ENCODE measurements at places on chromosomes 1 and 21. TPM values are rescaled to one million over a fixed set of nuclear protein-coding genes. Genes with fewer than 3 reads are reported as not detected.
A peak's percentile ranks its signal among the peaks of the same experiment; 100 is the strongest.

DNA sequence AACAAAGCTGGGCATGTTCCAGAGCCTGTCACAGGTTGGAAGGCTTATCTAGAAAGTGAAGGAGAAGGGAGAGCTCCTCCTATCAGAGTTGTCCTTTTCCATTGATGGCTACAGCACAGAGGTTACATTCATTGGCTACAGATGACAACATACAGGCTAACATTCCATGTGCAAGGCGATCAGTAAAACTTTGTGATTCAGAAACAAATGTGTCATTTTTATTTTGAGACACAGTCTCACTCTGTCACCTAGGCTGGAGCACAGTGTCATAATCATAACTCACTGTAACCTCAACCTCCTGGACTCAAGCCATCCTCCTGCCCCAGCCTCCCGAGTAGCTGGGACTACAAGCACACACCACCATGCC lies 32.6 kb downstream of the TRIM67 start:
- DNase-seq, result no peak

DNA sequence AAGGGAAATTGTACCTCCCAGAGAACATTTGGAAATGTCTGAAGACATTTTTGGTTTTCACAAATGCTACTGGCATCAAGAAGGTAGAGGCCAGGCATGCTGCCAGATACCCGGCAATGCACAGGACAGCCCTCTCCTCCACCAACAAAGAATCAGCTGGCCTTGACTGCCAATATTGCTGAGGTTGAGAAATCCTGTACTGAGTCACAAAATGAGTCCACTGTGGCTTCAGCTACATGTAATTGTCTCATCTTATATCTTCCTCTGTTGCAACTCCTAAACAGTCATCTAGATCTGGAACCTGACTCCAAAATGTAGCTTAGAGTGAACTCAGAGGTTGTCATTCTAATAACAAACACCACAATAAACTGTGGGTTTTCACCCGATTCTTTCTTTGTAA lies 327.5 kb upstream of the POGK start:
- DNase-seq, result no peak

The MPZ gene
- 4,832 TPM for total RNA-seq

- DNase-seq, result no peak
Measured at GRCh38 chr1:94022471-94023189, 98.3 kb downstream of the ABCA4 start.

The AKR7A3 gene
- 1.6 TPM for total RNA-seq

The SPTA1 gene
- 3.8 TPM for total RNA-seq

DNA sequence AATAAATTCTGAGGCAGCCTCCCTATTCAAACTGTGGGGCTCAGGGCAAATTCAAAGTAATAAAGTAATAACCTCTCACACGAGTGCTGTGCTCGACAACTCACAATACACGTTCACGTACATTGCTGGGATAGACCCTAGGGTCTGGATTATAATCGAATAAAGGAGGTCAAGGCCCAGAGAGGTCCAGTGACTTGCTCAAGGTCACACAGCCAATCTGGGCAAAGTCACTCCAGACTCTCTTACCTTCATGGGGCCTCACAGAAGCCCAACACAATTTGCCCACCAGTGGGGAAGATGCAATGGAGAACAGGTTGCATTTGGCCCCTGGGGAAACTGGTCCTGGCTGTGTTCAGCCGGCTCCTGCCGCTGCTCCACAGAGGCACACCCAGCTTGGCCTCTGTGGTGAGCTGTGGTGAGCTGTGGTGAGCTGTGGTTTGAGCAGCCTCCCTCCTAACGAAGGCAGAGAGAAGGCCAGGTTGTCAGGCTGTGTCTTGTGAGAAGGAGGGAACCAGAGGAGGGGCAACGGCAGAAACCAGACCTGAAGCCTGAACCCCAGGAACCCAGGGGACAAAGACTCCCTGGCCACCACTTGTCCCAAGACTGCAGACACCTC lies 35.1 kb downstream of the NUAK2 start:
- DNase-seq, result no peak

- DNase-seq, result no peak
Measured at GRCh38 chr21:33552093-33552998, 9.5 kb downstream of the SON start.

- DNase-seq, result no peak
Measured at GRCh38 chr1:218718977-218719376, 373.8 kb downstream of the TGFB2 start.

DNA sequence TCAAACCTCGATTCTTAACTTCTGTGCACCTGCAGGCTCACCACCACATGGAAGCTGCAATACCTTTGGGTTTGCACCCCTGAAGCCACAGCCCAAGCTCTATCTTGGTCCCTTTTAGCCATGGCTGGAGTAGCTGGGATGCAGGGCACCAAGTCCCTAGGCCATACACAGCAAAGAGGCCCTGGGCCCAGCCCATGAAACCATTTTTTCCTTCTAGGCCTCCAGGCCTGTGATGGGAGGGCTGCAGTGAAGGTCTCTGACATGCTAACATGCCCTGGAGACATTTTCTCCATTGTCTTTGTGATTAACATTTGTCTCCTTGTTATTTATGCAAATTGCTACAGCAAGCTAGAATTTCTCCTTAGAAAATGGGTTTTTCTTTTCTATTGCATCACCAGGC lies 79.2 kb downstream of the PRRX1 start:
- DNase-seq, result no peak

DNA sequence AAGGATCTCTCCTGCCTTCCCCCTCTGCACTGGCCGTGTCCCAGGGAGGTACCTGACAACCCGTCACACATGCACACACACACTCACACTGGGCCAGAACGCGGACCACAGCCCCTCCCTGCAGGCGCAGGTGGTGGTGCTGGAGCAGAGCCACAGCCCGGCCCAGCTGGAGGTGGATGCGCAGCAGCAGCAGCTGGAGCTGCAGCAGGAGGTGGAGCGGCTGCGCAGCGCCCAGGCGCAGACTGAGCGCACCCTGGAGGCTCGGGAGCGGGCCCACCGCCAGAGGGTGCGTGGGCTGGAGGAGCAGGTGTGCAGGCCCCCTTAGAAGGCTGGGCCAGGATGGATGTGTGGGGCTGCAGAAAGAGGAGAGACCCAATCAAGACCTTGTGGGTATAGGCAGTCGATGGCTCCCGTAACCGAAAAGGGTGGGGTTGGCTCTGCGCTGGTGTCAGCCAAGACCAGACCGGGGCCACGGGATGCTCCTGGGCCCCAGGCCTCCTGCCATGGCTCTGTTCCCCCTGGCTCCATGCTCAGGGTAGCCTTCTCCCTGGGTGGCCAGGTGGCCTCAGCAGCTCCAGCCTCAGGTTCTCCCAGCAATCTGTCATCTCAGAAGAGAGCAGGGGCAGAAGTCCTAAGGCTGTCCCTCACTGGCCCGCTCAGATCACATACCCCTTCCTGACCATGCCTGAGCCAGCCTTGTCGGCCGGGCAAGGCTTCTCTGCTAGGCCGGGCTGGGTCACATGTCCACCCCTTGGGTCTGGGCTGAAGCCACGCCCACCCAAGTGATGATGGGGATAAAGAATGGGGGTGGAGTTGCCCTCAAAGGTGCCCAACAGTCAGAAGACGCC lies 8.9 kb downstream of the MFAP2 start:
- no peak for DNase-seq

GRCh38 chr1:171438441-171438840 lies 46.9 kb upstream of the PRRC2C start:
- DNase-seq, result peak; percentile 67

DNA sequence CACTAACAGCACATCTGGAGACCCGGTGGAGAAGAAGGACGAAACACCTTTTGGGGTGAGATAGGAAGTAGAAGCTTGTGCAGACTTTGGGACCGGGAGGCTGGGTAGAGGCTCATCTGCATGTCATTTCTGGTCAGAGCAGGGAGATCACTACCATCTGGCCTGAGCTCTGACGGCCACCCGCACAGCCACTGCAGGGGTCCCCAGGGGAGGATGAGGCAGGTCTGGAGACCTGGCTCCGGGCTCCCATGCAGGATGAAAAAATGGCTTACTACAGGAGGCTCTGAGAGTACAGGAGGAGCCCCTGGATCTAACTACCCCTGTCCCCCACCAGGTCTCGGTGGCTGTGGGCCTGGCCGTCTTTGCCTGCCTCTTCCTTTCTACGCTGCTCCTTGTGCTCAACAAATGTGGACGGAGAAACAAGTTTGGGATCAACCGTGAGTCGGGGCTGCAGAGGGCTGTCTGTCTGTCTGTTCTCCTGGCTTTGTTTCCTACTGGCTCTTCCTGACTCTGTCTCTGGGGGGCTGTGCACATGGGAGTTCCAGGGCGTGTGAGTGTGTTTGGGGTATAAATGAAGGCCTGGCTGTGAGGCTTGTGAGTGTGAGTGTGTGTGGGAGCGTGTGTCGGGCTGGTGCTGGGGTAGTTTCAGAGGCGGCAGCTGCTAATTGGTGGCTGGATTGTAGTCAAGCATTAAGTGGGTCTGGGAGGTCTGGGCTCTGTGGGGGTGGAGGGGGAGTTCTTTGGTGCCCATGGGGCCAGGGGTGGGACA lies 14.1 kb downstream of the NTRK1 start:
- DNase-seq, result no peak

DNA sequence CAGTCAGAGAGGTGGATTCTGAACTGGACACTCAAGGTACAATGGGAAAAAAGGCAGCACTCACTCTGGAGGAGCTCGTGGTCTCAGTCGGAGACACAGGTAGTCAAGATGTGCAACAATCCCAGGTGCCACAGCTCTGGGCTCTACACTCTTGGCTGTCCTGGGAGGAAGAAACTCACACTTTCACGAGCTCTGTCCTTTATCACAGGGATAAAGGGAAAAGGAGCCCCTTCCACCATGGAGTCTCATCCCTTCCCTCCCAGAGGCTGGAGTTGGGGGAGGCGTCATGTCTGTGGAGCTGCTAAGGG lies 20.3 kb downstream of the CDK18 start:
- DNase-seq, result no peak

The SETD4 gene
- 21.5 TPM for total RNA-seq

DNA sequence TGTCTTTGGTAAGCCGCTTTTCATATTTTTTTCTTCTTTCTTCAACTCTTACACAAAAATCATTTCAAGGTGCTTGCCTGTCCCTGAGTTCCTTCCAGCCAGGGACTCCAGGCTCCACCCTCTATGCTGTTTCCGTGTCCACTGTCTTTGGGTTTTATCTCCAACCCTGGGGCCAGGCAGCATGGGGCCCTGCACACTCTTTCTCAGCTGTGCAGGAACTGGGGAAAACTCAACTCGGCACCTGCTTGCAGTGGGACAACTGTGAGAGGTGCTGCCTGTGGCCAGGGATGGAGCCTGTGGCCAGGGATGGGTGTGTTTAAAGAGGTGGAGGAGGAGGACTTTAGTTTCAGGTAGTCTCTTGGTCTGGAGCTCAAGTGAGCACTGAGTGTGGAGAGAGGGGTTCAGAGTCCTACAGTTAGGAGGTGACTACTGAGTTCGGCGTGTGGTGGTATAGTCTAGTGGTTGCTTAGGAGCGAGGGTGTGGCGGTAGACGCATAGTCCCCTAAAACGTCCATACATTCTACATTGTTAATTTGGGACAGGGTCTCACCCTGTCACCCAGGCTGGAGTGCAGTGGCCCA lies 13.4 kb downstream of the TNFRSF8 start:
- DNase-seq, result no peak

DNA sequence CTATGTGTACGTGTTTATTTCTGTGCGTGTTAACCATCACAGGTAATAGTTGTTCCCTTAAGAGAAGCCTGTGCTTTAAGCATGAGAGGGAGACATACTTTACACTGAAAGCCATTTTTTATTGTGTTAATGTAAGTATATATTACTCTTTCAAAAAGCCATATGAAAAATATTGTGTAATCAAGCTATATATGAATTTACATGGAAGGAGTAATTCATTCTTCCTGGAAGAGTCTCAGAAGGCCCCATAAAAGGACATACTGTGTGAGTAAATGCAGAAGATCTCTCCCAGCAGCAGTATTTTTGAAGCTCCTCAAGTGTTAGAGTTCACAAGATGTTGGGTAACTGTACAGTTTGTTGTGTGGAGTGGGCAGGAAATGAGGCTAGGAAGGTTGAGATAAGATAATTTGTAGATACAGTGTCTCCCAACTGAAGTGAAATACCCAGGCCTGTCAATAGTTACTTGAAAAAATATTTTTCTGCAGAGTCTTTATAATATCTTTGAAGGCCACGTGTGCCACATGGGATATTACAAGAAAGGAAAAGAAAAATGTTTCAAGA lies 138.3 kb downstream of the PTGER3 start:
- DNase-seq, result no peak

DNA sequence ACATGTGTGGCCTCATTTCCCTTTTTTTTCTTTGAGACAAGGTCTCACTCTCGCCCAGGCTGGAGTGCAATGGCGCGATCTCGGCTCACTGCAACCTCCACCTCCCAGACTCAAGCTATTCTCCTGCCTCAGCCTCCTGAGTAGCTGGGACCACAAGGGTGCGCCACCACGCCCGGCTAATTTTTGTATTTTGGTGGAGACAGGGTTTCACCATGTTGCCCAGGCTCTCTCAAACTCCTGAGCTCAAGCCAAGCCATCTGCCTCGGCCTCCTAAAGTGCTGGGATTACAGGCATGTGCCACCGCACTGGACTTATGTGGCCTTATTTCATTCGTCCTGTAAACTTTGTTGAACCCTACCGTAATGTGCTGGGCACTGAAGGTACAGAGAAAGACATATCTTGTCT lies 569 bp upstream of the WARS2 start:
- DNase-seq, result no peak

The ECE1 gene
- total RNA-seq, result 117 TPM

- no peak for DNase-seq
Measured at GRCh38 chr1:174884566-174884965, 115.2 kb upstream of the CACYBP start.

- no peak for DNase-seq
Measured at GRCh38 chr1:100757946-100758345, 38.4 kb downstream of the VCAM1 start.

DNA sequence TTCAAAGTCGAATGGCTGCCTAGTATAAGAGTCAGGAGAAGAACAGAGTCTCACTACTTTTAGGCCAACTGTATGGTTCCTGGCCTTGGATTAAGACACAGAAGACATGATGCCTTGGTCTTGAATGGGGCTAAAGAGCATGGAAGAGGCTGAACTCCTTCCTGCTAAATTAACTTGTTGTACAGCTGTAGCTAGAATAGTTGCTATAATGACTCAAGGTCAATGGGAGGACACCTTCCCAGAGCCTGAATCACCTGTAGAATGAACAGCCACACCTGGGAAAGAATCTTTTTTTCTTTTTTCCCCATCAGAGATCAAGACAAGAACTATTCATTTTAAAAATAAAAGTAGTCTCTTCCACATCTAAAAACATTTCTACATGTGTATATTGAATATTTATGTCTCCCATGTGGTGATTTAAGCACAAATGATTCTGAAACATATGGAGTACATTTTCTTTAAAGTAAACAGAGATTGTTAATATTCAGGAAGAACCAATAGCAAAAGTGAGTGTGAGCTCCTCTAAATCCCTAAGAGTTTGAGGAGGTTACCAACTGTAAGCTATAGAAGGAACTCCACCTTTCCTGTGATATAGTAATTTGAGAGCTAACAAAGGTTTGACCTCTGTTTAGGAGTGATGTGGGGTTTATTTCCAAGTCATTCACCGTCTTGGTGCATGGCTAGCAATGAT lies 191.3 kb downstream of the TGFB2 start:
- no peak for DNase-seq

The KIF26B gene
- 0.45 TPM for total RNA-seq

Data from sciatic nerve (tissue), 2 donors.